ENCODE measurements at places on chromosomes 3 and 15.

DNA sequence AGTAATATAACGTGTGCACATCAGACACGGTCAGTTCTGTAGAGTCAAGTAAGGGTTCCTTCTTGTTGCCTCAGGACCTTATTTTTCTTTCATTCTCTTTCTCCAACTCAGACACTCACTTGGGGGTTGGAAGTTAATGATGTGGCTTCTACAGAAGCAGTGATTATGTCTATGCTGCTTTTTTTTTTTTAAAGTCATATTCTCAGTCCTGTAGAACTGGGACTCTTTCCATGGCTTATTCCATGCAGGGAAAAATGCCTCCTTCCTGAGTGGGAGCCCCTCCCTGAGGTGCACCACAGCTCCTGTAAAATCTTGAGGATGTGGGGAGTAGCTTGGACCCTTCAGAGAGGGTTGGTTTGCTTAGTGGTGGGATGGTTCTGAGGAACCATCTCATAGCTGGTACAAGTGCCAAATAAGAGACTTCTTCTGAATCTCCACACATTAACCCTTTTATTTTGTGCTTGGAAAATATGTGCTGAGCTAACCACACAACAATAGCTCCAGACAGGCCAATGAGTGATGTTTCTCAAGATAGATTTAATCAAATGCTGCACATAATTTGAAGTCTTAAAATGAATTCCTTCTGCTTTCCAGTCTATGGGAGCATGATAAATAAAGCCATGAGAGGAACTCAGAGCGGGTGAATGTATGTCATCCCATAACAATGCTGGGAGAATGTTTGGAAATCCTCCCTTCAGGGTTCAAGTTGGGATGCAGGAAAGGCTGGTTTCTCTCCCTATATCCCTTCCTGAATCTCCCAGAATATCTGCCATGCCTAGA is 23.3 kb upstream of the FSTL1 start:
- no peak for DNase-seq

GRCh38 chr3:150439657-150440056 is 31.6 kb downstream of the TSC22D2 start:
- DNase-seq, result no peak

GRCh38 chr3:87627316-87627715 is 350.9 kb upstream of the POU1F1 start:
- no peak for DNase-seq

DNA sequence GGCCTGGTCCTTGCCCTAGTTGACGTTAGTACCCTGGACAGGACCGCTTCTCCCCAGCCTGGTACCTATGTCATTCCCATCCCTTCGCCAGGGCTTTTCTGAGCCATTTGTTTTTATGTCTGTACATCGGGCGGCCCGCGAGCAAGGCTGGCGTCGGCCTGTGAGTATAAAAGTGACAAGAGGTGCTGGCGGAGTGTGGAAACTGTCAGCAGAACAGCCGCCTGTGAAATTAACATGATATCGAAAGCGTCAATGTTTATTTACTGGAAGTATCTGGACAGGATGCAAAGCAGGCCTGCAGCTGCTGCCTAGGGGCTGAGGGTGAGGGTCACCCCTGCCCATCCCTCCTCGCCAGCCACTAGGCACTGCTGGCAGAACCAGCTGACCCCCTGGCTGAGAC is 33.4 kb downstream of the LINGO1 start:
- no peak for DNase-seq

DNA sequence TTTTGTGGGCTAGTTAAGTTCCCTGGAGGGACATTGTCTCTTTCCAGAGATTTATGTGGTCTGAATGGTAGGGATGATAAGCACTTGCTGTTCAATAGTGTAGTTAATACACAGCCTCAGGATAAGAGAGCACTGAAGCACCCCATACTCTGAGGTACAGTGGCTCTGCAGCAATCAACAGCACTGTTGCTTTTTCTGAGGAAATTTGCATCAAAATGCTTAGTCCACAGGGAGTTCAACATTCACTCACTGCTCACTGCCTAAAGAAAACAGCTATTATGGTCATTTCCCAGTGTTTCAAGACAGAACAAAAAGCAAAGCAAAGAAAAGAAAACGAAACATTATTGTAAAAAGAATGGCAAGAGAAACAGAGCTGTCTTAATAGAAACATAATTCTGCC is 441.9 kb downstream of the PLOD2 start:
- DNase-seq, result no peak

DNA sequence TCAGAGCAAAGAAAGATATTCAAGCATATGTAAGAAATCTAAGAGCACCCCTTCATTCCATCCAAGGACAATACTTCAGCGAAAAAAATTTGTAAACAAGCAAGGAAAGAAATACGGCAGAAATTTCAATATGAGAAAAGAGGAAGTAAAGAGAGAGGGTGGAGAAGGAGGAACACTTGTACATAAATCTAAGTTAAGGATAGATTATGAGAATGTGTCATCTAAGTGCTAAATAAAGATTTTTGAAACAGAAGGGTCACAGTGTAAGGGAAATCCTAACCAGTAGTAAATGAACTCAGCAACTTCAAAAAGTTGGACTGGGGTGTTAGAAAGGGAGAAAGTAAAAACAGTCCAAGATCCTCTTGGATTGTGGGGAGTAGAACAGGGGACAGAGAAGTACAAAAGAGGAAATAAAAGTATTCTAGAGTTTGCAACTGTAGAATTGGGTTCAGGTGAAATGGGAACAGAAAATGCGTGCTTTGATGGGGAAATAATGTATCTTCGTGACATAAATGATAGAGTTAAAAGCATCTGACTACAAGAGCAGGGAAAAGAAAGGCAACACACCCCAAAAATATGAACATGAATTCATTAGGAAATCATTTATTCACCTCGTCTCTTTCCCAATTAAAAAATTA is 68.5 kb upstream of the ATP13A5 start:
- DNase-seq, result no peak

DNA sequence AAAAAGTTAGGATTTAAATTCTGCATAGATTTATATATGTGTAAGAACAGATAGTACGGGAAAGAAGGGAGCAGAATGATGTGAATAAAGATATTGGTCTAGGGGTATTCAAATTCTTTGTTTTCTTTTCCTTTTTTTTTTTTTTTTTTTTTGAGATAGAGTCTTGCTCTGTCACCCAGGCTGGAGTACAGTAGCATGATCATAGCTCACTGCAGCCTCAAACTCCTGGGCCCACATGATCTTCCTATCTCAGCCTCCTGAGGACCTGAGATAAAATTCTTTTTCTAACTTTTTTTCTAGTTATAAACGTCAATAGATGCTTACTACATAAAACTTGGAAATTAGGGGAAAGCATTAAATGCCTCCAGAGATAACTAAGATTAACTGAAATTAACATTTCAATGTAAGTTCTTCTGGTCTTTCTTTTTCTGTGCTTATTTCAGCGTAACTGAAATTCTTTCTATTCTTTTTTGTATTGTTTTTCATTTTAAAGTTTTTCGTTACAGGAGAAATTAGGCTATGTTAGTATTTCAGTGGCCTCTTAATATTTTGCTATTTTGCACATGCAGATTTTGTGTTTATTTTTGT is 29.2 kb downstream of the UBE2Q2 start:
- no peak for DNase-seq

GRCh38 chr15:85750319-85751290 is 44.1 kb downstream of the KLHL25 start:
- DNase-seq, result no peak

DNA sequence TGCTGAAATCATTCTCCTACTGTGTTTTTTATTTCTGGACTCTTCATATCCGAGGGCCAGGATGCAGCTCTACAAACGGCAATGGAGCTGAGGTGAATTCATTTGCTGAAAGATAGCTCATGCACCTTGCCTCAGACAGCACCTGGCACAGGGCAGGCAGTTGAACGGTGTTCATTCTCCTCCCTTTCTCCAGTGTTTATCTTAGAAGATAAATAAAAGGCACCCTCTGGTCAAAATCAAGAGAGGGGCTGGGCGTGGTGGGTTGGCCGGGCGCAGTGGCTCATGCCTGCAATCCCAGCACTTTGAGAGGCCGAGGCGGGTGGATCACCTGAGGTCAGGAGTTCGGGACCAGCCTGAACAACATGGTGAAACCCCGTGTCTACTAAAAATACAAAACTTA is 79.3 kb upstream of the LMOD3 start:
- no peak for DNase-seq

GRCh38 chr3:101849714-101850245 is 466 bp downstream of the NFKBIZ start:
- DNase-seq, result peak; percentile 56

- DNase-seq, result no peak
Measured at GRCh38 chr3:38916706-38917105, 100.7 kb upstream of the SCN10A start.

GRCh38 chr3:167886690-167887089 is 151.2 kb downstream of the SERPINI1 start:
- DNase-seq, result no peak

DNA sequence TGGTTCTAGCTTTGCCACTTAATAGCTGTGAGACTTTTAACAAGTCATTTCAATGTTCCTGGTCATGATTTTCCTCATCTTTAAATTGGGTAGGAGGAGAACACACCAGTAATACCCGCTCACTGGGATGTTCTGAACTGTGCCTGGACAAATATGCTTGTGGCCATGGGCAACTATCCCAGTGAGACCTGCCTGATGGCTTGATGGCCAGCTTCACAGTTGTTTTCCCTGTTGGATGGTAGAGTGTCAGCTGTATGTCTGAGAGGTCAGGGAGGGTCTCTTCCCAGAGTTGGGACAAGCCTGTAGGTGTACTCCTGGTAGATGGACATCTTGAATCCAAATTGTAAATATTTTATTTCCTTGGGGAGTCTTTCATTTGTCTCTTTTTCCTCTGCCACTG is 92.5 kb upstream of the PFN2 start:
- no peak for DNase-seq

GRCh38 chr3:17910922-17911321 is 168.5 kb upstream of the TBC1D5 start:
- no peak for DNase-seq

- no peak for DNase-seq
Measured at GRCh38 chr3:133488785-133489367, 84.6 kb upstream of the CDV3 start.

Measured in activated T-helper 2 cell treated with anti-CD3 and anti-CD28 coated beads, Interferon-gamma antibody, Interleukin-2, Interleukin-4, amounts not matched to agents 10 μg/mL and 5 μg/mL and 100 μg/mL, durations not matched to agents 14 hours and 24 hours and 36 hours (primary cell).